ENCODE measurements at places on chromosomes 3 and 15. TPM values are rescaled to one million over a fixed set of nuclear protein-coding genes. Genes with fewer than 3 reads are reported as not detected.

Gene IQGAP1
- 209 TPM for total RNA-seq

Gene TRH
- total RNA-seq: not detected

Gene SOX2
- total RNA-seq: 10.9 TPM

Gene ULK4
- 6.4 TPM for total RNA-seq

Gene CEMIP
- total RNA-seq: 0.85 TPM

Gene TTLL3
- total RNA-seq: 10.6 TPM

Gene ALDH1L1
- 0.72 TPM for total RNA-seq

Gene SCN5A
- not detected for total RNA-seq

Gene CFAP44
- 1.7 TPM for total RNA-seq

Gene GNAI2
- total RNA-seq: 85.3 TPM

Gene ERICH6
- total RNA-seq: under 0.01 TPM

Gene ADPRH
- 1.1 TPM for total RNA-seq

Gene SLC22A14
- under 0.01 TPM for total RNA-seq

Gene MKRN3
- total RNA-seq: not detected

Gene TMEM202
- not detected for total RNA-seq

Gene CHRNB4
- total RNA-seq: not detected

Gene SV2B
- 0.24 TPM for total RNA-seq

Gene DUSP7
- 102 TPM for total RNA-seq

Gene APOD
- 10.4 TPM for total RNA-seq

Gene CCR8
- total RNA-seq: not detected

Gene OTOL1
- total RNA-seq: not detected

Gene SQOR
- total RNA-seq: 378 TPM

Gene DNAH12
- under 0.01 TPM for total RNA-seq

Gene PTX3
- total RNA-seq: 5.8 TPM

Gene INSYN1
- not detected for total RNA-seq

Gene PLIN1
- total RNA-seq: 0.24 TPM

Gene GLDN
- 0.21 TPM for total RNA-seq

Gene COMMD2
- 34.7 TPM for total RNA-seq

Gene RGMA
- total RNA-seq: 1.9 TPM

Gene IGDCC3
- not detected for total RNA-seq

Gene CGGBP1
- 27.7 TPM for total RNA-seq

Gene METTL6
- 26.7 TPM for total RNA-seq

Gene MUSTN1
- not detected for total RNA-seq

Gene SLC24A5
- total RNA-seq: not detected

Gene RPSA
- 3,404 TPM for total RNA-seq

Gene CCDC39
- not detected for total RNA-seq

Gene TNFAIP8L3
- 8.1 TPM for total RNA-seq

Gene GHSR
- not detected for total RNA-seq

Gene SKOR1
- total RNA-seq: not detected

Gene EXD1
- 0.72 TPM for total RNA-seq

Gene AGBL1
- not detected for total RNA-seq
